H1 (cell line): ENCODE measurements at places on chromosomes 11 and 22. TPM values are rescaled to one million over a fixed set of nuclear protein-coding genes. Genes with fewer than 3 reads are reported as not detected.

- DNase-seq: no peak
These were observed 19.2 kb downstream of the FAM168A start for GRCh38 chr11:73578592-73579185.

- DNase-seq: no peak
These were observed 7.6 kb upstream of the TRMU start for GRCh38 chr22:46327691-46328465.

DNA sequence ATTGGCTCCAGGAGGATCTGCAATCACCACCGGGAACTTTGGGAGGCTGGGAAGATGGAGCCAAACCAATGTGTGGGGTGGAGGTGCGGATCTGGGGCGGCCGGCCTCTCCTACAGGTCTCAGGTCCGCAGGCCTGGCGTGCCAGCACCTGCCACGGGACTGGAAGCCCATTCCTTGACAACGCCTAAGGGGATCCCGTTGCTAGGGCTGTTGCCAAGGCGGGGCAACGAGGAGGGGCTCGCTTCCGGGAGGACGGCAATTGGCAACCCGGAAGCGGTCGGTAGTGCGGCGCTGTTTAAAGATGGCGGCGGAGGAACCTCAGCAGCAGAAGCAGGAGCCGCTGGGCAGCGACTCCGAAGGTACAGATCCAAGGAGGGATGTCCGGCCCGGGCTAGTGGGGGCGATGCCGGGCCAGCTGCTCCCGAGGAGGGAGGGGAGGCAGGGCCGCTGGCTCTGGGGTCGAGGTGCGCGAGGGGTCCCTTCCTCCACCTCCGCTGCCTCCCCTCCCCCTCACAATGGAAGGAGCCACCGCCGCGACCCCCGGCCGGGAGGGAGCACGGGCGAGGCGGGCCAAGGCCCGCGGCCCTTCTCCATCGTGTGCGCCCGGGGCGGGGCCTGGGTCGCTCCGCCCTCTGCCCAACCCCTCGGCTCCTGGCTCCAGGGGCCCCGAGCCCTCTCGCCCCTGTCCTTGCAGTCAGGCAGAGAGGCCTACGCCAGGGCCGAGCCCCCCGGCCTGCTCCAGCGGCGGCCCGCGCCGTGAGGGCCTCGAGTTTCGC is at the start of gene OTUB1:
OTUB1 (plus strand) TSS at position 283 of the 776 bp plus-strand sequence; CDS start at position 302, 19 bp downstream.
- peak; percentile 92 for DNase-seq

GRCh38 chr11:127986073-127986472 is 601.3 kb downstream of the ETS1 start:
- DNase-seq: no peak

DNA sequence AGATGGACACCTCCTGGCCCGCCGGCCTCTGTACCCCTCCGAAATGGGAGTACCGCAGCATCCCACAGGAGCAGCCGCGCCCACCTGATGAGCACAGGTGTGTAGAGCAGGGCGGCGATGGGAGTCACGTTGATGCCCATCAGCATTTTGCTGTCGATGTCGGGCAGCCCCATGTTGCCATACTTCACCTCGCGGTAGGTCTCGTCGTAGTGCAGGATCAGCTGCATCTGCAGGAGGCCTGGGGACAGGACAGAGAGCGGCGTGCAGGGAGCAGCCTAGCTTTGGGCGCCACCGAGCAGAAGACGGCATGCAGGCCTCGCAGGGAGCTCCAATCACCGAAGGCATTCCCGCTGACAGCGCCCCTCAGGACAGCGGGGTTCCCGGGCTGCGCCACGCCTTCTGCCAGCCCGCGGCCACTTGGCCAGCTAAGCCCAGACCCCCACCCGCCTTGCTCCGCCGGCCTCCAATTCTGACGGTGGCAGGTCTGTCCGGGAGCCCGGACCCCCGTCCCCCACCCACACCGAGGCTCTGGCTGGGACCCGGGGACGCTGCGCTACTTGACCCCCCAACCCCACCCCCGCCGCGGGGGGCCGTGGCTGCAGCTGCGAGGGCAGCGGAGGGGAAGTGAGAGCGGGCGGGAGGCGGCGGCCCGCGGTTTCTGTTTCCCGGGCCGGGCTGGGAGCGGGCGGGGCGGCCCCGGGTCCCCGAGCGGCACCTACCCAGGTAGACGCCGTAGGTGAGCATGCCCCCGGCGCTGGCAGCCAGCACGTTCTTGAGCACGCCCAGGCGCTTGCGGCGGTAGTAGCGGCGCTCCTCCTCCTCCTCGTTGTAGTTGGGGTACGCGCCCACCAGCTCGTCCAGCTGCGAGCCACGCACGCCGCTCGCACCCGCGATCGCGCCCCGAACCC is 705 bp downstream of the UNC93B1 start:
- DNase-seq: no peak

DNA sequence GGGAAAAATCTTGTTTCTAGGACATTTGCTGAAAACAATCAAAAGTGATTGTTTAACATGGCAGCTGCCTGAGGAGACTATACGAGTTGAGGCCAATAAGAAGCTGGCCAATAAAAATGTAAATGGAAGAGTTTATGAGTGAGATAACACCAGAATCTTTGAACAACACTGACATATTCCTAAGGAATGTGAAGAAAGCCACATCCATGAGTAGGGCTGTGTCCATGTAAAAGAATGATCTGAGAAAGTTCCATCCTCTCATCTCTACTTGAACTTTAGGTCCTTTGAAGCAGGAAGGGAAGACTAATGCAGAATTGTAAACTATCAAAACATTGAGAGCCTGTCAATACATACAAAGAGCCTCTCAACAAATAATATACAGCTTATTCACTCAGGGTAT is 6.9 kb upstream of the CHORDC1 start:
- DNase-seq: no peak

The NRIP3 gene
- total RNA-seq: 7.1 and 7.8 TPM in 2 replicates

The SSTR3 gene
- 0.22 and 0.54 TPM in 2 replicates for total RNA-seq

The C11orf87 gene
- total RNA-seq: 0.22 and 0.29 TPM in 2 replicates

The CNIH2 gene
- 15.8 and 17.0 TPM in 2 replicates for total RNA-seq

The STK33 gene
- 16.0 and 25.1 TPM in 2 replicates for total RNA-seq

The MMP11 gene
- total RNA-seq: 9.6 and 10.2 TPM in 2 replicates

The KRTAP5-2 gene
- total RNA-seq: not detected in 2 replicates

The MYO7A gene
- total RNA-seq: 1.9 and 2.4 TPM in 2 replicates

The GPR83 gene
- total RNA-seq: 1.3 and 1.5 TPM in 2 replicates

The MEI1 gene
- 0.36 and 0.54 TPM in 2 replicates for total RNA-seq

The ASRGL1 gene
- total RNA-seq: 23.5 and 27.2 TPM in 2 replicates
